Parietal lobe (tissue), 2 donors: ENCODE measurements at places on chromosomes 5 and 9. TPM values are rescaled to one million over a fixed set of nuclear protein-coding genes. Genes with fewer than 3 reads are reported as not detected.

The OTP gene
- total RNA-seq = not detected

The FOXD4L6 gene
- total RNA-seq = 1.3 TPM

The SPOCK1 gene
- 70.7 TPM for total RNA-seq

The MRNIP gene
- 67.6 TPM for total RNA-seq

The SLC23A1 gene
- total RNA-seq = not detected

The KIAA1958 gene
- 31.6 TPM for total RNA-seq

The TEX48 gene
- total RNA-seq = not detected

The ADGRV1 gene
- 631 TPM for total RNA-seq

The HCN1 gene
- total RNA-seq = 36.6 TPM

The N4BP3 gene
- 9.7 TPM for total RNA-seq

The CDC25C gene
- total RNA-seq = 2.2 TPM

The PSD2 gene
- total RNA-seq = 22.8 TPM

The GRAMD2B gene
- total RNA-seq = 5.3 TPM

The ASPN gene
- total RNA-seq = 1.3 TPM

The ANKRD18B gene
- not detected for total RNA-seq

The TIMD4 gene
- total RNA-seq = not detected

The RRAGA gene
- 53.2 TPM for total RNA-seq

The TRIM7 gene
- 2.5 TPM for total RNA-seq

The PLAC8L1 gene
- total RNA-seq = not detected

The SHLD3 gene
- total RNA-seq = 10.0 TPM

The LECT2 gene
- total RNA-seq = not detected

The GMCL2 gene
- not detected for total RNA-seq

The GLDC gene
- 20.7 TPM for total RNA-seq

The ARHGEF37 gene
- 1.3 TPM for total RNA-seq

The ANKRD33B gene
- 4.4 TPM for total RNA-seq

The ANKRD55 gene
- 0.63 TPM for total RNA-seq

The IFNA1 gene
- not detected for total RNA-seq

The RANBP17 gene
- total RNA-seq = 95.5 TPM

The SURF1 gene
- total RNA-seq = 10.6 TPM

The PCDHB16 gene
- 10.6 TPM for total RNA-seq

The SLC1A3 gene
- total RNA-seq = 231 TPM

The FOXE1 gene
- total RNA-seq = not detected

The SPINK4 gene
- total RNA-seq = not detected

The AGXT2 gene
- total RNA-seq = not detected

The TMEFF1 gene
- total RNA-seq = 58.5 TPM

The CAMK4 gene
- total RNA-seq = 141 TPM

The PCDHGB2 gene
- 21.9 TPM for total RNA-seq

The CDC37L1 gene
- 31.3 TPM for total RNA-seq

The ZNF354C gene
- total RNA-seq = 52.6 TPM

The CFAP77 gene
- total RNA-seq = not detected

The GPX8 gene
- 0.63 TPM for total RNA-seq

The SHC3 gene
- 68.9 TPM for total RNA-seq

The MCC gene
- total RNA-seq = 11.0 TPM

The SPATA31D4 gene
- total RNA-seq = not detected

The CCDC152 gene
- 8.1 TPM for total RNA-seq

The ANKRD31 gene
- total RNA-seq = 0.94 TPM

The FAM151B gene
- 22.2 TPM for total RNA-seq

The C9orf50 gene
- not detected for total RNA-seq

The PHF24 gene
- total RNA-seq = 40.1 TPM

The SLC27A6 gene
- 0.94 TPM for total RNA-seq

The ZDHHC11B gene
- total RNA-seq = 17.5 TPM

The SLC36A3 gene
- total RNA-seq = not detected

The LAMC3 gene
- 2.2 TPM for total RNA-seq

The DEPDC1B gene
- 17.5 TPM for total RNA-seq

The ADGRD2 gene
- total RNA-seq = not detected

The MACROH2A1 gene
- 213 TPM for total RNA-seq

The TRIP13 gene
- 8.1 TPM for total RNA-seq
